ENCODE measurements at places on chromosomes 16 and 17.

DNA sequence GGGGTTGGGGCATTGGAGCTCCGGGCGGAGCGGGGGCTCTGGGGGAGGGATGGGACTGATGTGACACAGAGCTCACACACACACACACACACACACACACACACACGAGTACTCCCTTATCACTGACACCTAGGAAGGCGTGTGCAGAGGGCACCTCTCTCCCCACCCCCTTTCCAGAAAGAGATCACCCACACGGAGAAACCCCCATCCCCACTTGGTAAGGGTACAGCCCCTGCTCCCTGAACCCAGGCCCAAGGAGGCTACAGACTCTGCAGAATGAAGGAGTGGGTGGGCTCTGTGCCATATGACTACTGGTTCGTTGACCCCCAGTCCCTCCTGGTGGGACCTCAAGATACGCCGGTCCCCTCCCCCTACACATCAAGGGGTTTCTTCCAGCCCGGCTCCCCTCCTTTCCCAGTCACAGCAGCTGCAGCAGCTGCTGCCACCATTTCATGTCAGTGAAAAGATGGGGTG, 8.7 kb upstream of the ARHGAP23 start:
- DNase-seq = no peak

GRCh38 chr17:52237151-52237550, 78.6 kb upstream of the CA10 start:
- no peak for DNase-seq

- DNase-seq = no peak
These were observed 3.6 kb upstream of the ZNF652 start for GRCh38 chr17:49365667-49366066.

GRCh38 chr17:57114085-57114673, 29.1 kb downstream of the AKAP1 start:
- DNase-seq = no peak

- no peak for DNase-seq
These were observed 75.2 kb downstream of the COX10 start for GRCh38 chr17:14144508-14144907.

DNA sequence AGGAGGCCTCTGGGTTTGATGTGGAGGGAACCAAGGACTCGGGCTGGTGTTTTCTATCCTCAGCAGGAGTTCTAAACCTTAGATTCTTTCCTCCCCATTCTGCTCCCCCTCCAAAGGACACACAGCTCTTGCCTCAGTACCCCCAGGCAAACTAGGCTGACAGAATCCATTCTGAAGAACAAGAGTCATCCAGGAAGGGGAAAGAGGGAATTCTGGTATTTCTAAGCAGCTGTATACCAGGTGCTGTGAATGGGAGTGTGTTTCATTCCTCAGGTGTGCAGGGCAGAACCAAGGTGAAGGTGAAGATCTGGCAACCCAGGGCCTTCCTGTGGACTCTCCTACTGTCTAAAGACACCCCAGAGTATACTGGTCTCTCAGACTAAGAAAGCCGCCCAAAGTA, 4.1 kb downstream of the INPP5K start:
- DNase-seq = no peak

GRCh38 chr17:58487589-58488427, at the start of gene HSF5:
Gene HSF5 (minus strand): TSS chr17:58488408. CDS start chr17:58488274, 134 bp downstream.
- DNase-seq = peak; percentile 38

- peak; percentile 72 for DNase-seq
These were observed 6.6 kb downstream of the WFIKKN2 start for GRCh38 chr17:50841949-50842354.

- DNase-seq = no peak
These were observed 6.4 kb downstream of the KNOP1 start for GRCh38 chr16:19711643-19712042.

- no peak for DNase-seq
These were observed 21.5 kb downstream of the DCAF7 start for GRCh38 chr17:63571632-63572310.

GRCh38 chr17:79355165-79355564, 255.7 kb downstream of the RBFOX3 start:
- DNase-seq = no peak

- no peak for DNase-seq
These were observed 32.6 kb upstream of the XYLT1 start for GRCh38 chr16:17503331-17503730.

DNA sequence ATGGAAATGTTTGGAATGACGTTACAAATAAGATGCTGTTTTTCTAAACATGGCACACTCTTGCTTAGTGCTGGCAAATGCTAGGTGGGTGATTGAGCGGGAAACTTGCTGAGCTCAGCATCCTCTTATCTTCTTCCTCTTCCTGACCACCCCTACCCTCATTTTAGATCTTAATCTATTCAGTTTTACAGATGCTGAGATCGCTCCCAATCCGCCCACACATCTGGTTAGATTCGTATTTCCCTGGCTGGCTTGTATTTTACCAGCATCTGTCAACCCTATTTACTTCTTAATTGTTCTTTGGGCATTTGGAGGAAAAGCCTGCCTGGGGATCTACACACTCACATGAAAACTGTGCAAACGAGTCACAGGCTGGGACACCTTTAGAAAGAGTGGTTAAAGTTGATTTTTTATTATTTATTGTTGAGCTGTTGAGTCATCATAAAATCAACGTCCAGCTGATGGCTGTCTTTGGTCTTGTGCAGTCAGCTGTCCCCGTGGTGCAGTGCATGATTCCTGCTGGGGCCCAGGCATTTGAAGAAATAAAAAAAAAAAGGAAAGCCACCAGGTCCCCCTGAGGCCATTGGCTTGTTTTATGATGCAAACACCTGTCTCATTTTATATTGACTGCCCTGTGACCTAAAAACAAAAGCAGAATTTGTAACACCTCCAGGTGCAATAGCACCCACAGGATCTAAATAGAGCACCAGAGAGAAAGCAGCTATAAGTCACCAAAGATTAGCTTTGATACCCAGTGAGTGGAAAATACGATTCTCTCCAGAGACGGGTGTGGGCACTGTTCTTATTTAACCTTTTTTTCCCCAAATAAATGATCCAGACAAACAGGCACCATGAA, 258.6 kb downstream of the HS3ST3B1 start:
- DNase-seq = peak; percentile 1

- no peak for DNase-seq
These were observed 19.0 kb downstream of the FOXL1 start for GRCh38 chr16:86597126-86597879.

DNA sequence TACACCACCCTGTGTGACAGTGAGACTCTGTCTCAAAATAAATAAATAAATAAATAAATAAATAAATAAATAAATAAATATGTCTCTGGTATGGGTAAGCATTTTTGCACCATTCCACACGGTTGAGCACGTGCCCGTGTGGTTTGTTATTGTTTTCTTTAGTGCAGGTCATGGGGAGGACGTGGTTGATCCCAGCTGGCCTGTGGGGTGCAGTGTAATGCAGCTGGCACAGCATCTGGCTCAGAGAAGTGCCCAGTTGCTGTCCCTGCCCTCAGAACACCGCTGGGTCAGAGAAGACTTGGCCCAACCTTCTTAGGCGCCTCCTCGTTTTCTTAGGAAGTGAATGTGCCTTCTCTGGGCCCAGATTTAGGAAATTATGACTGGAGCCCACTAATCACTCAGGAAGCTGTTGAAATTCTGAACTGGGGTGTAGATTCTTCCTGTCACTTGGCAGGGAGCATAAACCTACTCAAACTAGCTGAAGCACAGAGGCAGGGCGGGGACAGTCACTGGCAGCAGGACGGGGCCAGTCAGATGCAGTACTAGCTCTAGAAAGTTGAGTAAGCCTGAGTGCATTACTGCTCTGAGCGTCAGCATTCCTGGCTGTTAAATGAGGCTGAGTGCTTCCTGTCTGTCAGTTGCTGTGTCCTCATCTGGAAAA, 85.9 kb downstream of the SNX29 start:
- DNase-seq = no peak

GRCh38 chr16:26139091-26139490, 447.3 kb downstream of the HS3ST4 start:
- DNase-seq = no peak

DNA sequence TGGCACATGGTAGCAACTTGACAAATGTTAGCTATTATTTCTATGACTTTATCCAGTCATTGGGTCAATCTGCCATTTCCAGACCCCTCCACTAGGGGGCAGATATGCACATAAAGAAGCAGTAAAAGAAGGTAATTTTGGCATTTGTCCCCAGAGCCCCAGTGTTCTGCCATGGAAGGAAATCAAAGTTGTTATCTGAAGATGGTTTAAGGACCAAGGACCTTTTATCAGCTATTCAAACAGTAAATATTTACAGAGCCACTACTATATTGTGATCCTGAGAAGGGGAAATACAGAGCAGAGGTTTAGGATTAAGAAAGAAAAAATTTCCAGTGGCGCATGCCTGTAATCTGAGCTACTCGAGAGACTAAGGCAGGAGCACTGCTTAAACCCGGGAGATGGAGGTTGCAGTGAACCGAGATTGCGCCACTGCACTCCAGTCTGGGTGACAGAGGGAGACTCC, 20.0 kb downstream of the TRAF4 start:
- peak; percentile 64 for DNase-seq

- no peak for DNase-seq
These were observed 132.2 kb downstream of the IRF8 start for GRCh38 chr16:86031141-86031678.

DNA sequence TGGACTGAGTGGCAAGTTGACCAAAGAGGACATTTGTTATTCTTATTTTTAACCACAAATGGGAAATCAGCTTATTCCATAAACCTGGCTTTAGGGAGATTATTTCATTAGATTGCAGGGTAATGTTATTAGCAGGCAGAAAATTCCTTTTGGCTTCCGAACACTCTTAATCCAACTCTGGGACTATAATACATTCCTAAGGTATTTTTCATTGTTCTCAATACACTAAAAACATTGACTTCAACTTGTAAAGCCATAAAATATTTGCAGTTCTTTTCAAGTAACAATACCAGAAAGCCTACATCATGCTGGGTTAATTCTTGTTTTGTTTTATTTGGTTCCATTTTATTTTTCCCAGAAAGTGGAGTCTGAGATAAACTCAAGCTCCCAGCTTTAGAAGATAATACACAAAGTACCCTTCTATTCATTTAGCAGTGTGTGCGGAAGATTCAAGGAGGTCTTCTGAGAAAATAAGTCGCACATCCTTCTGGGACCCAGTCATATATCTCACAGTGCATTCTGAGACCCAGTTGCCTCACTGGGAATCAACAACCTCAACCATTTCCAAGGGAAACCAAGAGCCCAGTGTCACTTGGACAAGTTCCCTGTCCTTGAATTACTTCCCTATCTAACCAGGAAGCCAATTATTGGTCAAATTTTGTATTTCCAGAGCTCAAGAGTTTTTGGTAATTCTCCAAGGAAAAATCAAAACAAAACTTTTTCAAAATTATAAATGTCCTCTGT, 389.6 kb upstream of the DYNLRB2 start:
- no peak for DNase-seq

GRCh38 chr16:11057711-11058345, 113.5 kb downstream of the CLEC16A start:
- no peak for DNase-seq

DNA sequence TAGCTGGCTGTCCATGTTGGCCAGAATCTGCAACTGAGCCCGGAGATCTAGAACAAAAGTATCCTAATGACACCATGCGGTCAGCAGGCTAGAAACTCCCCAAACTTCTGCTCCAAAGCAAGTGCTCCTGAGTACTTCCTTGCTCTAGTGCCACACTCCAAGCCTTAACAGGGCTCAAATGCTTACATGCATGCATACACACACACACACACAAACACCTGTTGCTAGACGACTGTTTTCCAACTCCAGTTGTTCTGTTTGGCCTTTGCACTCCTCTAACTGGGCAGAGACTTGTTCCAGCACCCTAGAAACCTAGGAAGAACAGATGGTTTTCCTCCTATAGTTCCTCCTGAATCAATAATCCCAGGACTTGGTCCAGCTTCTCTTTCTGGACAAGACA, 7.7 kb upstream of the ALDOC start:
- no peak for DNase-seq

- DNase-seq = no peak
These were observed 6.7 kb upstream of the MT4 start for GRCh38 chr16:56558024-56558747.

GRCh38 chr17:42311240-42312034, 23.1 kb downstream of the STAT5A start:
- peak; percentile 88 for DNase-seq
